ENCODE measurements at places on chromosomes 7 and 10.

- DNase-seq, result peak; percentile 77
Measured at GRCh38 chr7:27143023-27143949, at the start of gene HOXA5. Gene HOXA5 (minus strand): TSS chr7:27143681. CDS start chr7:27143607, 74 bp downstream.

GRCh38 chr7:159107161-159107892 is 37.3 kb downstream of the VIPR2 start:
- DNase-seq, result no peak

- no peak for DNase-seq
Measured at GRCh38 chr10:97580421-97581367, 3.5 kb upstream of the HOGA1 start.

GRCh38 chr10:125683821-125684220 is 858 bp upstream of the TEX36 start:
- no peak for DNase-seq

DNA sequence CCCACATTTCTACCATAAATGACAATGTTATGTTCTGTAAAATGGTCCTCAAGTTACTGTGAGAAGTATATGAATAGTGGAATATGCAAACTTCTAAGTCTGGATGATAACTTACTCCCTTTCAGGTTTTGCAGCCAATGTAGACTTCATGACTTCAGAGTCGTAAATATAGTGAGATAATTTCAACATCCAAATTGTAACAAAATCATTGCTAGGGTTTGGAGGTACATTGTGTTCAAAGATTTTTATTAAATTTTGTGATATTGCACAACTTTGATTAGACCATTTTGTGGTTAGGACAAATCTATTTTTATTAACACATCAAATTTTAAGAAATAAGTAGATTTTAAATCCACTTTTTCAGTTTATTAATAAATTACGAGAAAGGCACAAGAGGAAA is 270.3 kb downstream of the RNLS start:
- no peak for DNase-seq

- DNase-seq, result no peak
Measured at GRCh38 chr10:54484186-54484585, 316.8 kb downstream of the PCDH15 start.

DNA sequence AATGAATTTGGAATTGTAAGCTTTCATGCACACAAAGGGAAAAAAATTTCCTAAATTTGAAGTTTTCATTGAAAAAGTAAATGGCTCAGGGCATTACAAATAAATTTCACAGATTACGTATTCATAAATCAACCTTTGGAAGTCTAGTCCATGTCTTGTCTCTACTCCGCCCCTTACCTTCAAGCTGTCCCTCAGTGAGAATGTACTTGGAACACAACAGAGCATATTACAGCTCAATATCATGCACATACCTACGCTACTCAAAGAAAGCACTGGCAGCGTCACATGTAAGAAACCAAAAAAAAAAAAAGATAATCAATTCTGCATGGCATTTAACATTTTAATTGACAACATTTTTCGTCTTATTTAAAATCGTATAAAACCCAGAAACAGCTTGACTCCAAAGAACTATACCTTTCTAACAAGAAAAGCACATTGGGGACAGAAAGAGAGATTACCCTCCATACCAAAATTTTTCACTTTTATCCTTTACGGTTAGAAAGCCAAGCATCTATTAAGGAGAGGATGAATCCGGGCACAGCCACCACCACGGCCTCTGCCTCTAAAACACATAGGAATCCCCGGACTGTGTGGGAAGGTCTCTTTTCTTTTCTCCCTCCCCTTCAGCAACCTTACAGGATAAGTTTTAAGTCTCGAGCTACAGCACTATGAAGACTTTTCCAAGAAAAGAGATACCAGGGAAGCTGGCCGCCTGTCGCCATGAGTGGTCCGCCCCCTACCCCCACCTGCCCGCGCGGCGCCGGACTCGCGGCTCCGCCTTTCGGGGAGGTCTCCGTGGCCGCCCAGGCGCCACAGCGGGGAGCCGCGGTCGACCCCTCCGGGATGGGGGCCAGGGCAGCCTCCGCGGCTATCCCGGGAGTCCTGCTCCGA is 1.1 kb downstream of the JMJD1C start:
- no peak for DNase-seq

DNA sequence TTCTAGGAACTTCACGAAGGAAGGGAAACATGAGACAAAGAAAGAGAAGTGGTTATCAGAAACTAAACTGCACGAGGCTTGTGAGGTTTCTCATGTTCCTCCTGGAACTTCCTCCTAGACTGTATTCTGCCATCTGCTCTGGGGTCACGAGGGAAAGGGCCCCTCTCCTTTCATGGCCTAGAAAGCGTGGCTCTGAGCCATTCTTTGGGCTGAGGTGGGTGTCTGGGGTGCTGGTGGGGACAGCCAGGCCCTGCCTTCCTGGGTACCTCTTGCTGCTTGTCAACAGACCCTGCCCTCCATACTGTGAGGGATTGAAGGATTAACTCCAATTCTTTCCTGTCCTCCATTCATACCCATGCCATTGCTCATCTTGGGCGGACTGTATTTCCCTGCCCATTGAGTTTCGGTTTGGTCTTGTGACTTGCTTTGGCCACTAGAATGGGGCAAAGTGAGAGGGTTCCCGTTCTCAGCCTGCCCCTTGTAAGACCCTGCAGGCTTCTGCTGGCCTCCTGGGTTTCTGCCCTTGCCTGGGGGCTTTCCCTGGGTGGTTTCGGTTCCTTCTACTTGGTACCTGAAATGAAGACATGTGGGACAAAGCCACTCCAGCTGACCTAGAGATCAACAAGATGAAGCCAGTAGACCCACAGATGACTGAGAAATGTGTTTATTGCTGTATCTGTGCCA is 14.9 kb upstream of the GIMAP8 start:
- peak; percentile 63 for DNase-seq

DNA sequence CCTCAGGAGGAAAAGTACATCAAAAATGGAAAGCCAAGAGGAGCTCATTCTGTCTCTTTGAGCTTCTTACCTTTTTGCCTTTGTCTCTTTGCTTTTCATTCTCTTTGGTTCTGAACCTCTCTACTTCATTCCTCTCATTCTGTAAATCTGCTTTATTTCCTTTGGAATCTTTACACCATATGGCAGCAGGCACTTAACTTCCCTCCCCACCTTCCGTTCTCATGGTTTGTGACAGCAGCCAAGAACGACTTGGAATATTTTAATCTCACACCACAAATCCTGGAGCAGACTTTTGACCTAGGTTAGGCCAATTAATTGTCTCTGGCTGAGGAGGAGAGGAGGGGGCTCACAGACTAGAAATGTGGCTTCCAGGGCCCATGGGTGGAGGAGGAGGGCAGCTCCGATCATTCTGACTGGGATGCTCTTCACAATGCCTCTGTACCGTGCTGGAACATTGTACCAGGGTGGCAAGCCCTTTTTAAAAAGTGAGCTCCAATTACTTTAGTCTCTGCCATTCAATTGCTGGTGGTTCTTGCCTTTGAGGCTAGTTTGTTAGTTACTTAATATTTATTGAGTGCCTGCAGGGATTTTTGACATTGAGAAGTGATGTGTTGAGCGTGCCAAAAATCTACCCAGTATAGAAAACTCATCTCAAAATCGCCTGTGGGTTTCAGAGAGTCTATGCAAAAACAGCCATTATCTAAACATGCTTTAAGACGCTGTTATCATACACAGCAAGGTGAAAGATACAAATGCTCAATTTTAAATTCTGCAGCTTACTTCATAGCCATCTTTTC is 386.6 kb downstream of the DPP6 start:
- no peak for DNase-seq

All from bone marrow (tissue), 2 donors.